ENCODE measurements at places on chromosomes 12 and 14.

GRCh38 chr12:124914392-124915238 is at the start of gene UBC:
Gene UBC, minus strand, starts transcription at chr12:124914650. Its CDS starts 879 bp downstream, at chr12:124913771.
- peak; percentile 81 for DNase-seq

DNA sequence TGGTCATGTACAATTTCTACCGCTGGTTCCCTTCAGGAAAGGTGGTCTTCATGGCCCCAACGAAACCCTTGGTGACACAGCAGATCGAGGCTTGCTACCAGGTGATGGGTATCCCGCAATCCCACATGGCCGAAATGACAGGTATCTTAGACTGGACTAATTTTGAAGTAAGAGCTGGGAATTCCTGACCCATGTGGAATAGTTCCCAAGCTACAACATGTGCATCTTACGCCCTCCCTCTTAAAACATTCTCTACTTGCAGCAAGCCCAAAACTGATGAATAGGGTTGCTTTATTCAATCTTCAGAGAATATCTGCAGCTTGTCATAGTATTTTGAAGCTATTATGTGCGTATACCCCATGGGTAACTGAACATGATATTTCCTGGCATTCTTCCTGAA is 669 bp downstream of the FANCM start:
- DNase-seq = no peak

DNA sequence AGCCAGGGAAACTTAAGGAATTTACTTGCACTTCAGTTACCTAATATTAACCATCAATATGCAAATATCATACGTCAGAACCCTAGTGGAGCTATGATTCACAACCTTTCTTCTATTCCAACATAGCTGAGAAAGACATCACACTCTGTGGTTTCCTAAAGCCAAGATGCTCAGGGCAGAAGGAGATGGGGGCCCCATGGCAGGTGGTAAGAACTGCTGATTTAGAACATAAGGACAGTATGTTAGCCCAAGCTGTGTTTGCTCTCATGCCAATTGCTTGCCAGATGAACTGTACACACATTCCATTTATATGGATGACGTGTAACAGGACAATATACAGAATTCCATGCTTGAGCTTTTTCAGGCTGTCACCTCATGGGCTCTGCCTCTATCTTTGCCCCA is 34.6 kb downstream of the HECTD4 start:
- no peak for DNase-seq

GRCh38 chr14:23950411-23951135 is 3.0 kb upstream of the DHRS4 start:
- no peak for DNase-seq

DNA sequence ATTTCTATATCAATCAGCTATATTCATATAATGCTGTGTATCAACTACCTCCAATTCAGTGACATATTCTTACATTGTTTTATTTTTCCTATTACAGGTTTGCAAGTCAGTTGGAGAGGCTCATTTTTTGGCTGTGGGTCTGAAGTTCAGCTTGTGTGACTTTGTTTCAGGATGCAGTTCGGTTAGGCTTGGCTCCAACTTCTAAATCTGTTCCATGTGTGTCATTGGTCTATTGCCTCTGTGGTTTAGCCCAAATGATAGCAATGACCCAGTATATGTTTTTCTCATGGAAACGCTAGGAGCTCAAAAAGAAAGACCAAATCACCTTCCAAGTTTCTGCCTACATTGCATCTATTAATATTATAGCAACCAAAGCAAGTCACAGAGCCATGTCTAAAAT is 848.6 kb upstream of the LRFN5 start:
- DNase-seq = no peak

Measured in stimulated activated CD4-positive, alpha-beta T cell treated with anti-CD3 and anti-CD28 coated beads, Interleukin-4, amount 100 ng/mL, for 48 hours (primary cell).